ENCODE measurements at places on chromosomes 4 and X.

DNA sequence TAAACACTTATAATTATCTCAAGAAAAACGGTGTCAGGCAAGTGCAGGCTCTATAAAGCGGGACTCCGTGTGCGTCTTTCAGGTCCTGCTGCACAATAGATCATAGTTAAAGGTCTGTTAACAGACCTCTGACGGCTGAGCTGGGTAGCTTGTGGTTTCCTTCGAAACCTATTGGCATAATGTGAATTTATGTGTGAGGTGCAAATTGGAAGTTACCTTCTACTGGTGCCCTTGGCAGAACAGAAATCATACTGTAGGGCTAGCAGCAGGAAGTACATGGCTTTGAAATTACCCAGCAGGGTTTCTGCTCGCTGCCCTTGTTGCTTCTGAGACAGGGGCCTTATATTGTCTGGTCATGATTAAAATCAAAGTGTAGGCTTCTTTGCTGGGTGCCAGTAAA is 216.4 kb upstream of the HAND2 start:
- DNase-seq: no peak

DNA sequence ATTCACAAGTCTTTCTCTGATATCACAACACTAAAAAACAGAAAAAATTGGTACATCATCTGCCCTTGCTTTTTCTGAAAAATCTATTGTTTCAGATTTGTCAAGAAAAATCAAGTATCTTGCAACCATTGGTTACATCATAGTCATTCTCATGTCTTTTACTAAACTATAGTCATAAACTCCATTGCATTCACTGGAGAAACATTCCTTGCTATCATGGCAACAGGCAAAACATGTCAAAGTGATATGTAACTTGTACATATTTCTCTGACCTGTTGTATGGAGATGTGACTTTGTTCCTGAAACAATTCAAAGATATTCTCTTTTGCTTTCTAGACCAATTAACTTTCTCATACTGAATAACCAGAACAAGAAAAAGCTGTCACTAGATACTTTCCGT is 121.9 kb upstream of the ANK2 start:
- no peak for DNase-seq

DNA sequence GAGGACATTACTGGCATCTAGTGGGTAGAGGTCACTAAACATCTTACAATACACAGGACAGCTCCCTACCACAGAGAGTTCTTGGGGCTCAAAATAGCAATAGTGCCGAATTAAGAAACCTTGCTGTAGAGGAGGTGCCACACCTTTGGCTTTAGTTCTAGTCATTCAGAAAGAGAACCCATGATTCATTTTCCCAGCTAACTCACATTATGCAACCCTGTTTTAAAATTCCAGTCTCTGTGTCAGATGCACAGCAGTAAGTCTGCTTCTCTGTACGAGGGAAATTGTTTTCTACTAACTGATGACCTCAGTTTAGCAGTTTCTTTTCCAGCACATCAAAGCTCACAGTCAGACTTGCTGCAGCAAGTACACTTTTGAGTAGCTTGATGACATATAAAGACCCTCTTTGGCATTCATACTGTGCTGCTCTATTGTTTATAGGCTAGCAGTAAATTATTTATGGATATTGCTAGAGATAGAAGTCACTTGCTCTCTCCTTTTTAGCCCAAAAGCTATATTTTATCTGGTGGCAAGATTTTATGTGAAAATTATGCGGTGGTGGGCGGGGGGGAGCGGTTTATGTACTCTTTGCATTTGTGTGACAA is 487.8 kb upstream of the MAGEB18 start:
- DNase-seq: no peak

GRCh38 chrX:153333821-153334653 is at the start of gene ZNF275:
Gene ZNF275, plus strand, starts transcription at chrX:153334153. Its CDS starts 2,527 bp downstream, at chrX:153336680.
- peak; percentile 68 for DNase-seq

- DNase-seq: peak; percentile 95
These were observed 91.9 kb upstream of the MAPK10 start for GRCh38 chr4:86451560-86452330.

DNA sequence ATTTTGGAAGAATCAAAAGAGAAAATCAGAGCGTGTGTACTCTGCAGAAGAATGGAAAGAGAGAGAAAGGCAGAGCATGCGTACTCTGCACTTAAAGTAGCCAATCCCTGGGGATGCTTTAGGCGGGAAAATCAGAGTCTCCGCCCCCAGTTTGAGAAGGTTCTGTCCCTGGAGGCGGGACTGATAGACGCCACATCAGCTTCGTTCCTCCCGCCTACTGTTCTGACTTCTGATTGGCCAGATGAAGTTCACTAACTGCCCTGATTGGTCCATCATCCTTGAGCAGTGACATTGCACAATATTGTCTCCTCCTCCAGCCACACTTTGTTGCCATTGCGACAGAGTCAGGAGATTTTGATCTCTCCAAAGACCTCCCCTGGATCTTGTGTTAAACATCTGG is 23.8 kb downstream of the SSX1 start:
- DNase-seq: peak; percentile 13

DNA sequence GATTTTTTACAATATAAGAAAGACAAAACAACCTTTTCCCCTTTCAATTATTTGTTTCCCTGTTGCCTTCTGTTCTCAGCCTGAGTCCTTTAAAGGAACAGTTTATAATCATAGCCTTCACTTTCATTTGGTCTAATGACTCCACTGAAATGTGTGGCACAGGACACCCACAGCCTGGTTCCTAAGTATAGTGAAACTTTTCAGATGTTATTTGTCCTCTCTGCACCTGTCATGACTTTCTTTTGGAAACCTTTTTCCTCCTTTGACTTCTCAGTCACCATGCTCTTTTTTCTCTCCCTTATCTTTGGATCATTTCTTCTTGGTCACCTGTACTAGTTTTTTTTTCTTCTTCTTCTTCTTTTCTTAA is 237.8 kb upstream of the ANXA3 start:
- DNase-seq: no peak

DNA sequence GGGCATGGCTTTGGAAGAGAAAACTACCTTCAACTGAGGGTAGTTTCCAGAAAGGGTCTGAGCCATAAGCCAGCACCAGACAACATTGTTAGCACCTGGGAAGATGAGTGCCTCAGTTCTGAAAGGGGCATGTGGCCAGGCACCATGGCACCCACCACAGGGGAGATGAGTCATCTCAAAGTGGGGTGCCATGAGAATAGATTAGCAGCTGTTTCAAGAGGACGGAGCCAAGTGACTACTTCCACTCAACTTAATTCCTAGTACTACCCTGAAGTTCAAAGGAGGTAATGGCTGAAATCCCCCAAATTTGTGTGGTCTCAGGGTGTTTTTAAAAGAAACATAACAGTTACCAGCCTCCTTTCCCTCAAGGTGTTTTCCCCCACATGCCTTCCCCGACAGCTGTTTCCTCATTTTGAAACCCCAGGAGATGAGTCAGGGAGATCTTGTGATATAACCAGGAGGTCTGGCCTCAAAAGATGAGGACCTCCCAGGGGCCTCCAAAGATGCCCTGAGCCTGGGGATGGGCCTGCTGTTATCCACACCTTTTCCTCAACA is 27.8 kb upstream of the FTHL17 start:
- DNase-seq: peak; percentile 2

DNA sequence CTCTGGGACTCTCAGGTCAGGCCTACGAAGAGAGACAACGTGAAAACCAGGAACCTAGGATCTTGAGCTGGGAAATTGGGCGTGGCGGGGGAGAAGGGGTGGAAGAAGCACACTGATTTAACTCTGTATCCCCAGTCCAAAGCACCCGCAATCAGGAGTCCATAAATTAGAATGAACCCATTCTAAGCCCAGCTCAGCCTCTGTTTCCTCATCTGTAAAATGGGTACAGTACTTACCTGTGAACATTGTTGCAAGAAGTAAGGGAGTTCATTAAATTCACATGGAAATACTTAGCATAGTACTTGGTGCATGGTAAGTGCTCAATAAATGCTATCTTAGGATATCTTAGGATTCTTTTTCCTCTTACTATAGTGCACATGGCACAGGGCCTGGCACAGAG is 326.7 kb downstream of the BCOR start:
- no peak for DNase-seq

GRCh38 chr4:142091691-142092182 is 455.4 kb downstream of the IL15 start:
- no peak for DNase-seq

Measured in mesendoderm (in vitro differentiated cells).